Gastrocnemius medialis (tissue), 4 donors: ENCODE measurements at places on chromosomes 1 and 21.

- no peak for DNase-seq
Observed at GRCh38 chr1:187038784-187039183, 210.0 kb downstream of the PLA2G4A start.

DNA sequence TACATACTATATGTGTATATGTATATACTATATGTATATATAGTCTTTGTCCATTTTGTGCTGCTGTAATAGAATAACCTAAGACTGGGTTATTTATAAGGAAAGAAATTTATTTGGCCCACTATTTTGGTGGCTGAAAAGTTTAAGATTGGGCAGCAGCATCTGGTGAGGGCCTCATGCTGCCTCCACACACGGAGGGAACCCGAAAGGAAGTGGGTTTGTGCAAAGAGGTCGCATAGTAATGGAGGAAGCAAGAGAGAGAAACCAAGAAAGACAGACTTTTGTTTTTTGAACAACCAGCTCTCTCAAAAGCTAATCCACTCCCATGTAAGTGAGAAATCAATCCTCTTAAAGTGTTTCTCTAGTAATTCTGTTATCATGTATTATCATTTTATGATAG, 1147.3 kb downstream of the NCAM2 start:
- no peak for DNase-seq

- no peak for DNase-seq
Observed at GRCh38 chr1:37035796-37036666, 1.7 kb upstream of the GRIK3 start.

DNA sequence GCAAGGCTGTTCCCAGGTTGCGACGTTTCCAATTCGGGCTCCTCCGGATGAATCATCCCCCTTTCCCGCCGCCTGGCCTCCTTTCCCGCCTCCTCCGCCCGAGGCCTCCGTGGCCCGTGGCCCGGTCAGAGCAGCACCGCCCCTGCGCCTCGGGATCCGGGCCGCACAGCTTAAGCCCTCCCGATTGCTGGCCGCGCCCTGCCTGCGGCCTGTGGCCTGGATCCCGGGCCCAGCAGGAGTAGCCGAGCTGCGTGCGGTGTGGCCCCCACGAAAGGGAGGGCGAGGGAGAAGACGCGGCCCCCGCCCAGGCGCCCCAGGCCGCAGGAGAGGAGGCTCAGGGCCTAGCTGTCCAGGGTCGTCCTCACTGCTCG, 1.0 kb downstream of the TMEM200B start:
- DNase-seq, result no peak

GRCh38 chr1:170377896-170378634, 153.9 kb upstream of the GORAB start:
- DNase-seq, result no peak

DNA sequence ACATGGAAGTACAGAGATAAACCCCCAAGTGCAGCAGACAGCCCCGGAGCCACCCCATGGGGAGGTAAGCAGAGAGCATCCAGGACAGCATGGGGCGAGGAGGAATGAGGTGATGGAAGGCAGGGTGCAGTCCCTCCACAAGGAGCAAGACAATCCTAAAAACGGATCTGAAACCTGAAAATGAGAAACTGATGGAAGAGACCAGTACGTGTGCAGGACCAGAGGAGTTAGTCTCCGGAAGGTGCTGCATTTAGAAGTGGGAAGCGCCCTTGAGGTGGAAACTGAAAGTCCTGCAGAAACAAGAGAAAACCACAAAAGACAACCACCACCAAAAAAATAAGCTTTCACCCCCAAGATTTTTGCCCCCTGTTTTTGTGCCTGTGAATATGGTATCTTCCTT, 17.4 kb upstream of the DDOST start:
- DNase-seq, result no peak

GRCh38 chr21:36186506-36187399, 30.1 kb downstream of the DOP1B start:
- no peak for DNase-seq

DNA sequence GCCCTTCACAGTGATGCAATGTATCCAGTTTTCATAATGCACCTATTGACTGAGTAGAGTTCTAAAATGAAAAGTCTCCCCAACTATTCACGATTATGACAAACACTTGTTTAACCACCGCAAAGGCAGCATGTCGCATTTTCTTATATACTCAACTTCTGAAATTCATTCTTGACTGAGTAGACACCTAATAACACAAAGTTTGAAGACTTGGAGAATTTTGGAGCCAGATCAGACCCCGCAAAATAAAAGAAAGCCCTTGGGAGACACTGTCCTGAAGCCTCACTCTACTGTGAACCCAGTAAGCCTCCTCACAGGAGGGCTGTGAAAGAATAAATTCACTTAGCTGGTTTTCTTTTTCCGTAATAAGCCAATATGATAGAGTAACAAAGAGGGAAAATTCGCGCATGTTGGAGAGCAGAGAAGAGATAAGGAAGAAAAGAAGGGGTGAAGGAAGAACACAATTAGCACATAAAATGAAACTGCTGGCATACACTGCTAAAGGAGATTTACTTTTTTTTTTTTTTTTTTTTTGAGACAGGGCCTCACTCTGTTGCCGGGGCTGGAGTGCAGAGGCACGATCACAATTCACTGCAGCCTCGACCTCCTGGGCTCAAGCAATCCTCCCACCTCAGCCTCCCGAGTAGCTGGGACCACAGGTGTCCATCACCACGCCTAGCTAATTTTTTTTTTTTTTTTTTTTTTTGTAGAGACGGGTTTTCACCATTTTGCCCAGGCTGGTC, 492 bp upstream of the COLGALT2 start:
- no peak for DNase-seq

DNA sequence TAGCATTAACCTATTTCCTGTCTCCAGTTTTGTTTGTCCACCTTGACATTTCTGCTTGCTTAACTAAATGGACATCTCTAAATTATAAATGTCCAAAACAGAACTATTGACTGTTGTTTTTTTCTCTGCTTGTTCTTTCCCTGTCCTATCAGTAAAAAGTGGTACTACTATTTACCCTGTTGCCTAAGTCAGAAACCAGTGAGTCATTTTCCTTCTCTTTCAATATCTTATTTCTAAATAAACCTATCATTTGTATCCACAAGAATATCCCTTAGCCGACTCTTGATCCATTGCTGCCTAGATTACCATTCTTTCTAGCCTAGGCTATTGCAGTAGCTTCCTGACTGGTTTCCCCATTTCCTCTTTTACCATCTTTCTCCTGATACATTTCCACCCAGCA, 22.5 kb downstream of the MIER1 start:
- no peak for DNase-seq

DNA sequence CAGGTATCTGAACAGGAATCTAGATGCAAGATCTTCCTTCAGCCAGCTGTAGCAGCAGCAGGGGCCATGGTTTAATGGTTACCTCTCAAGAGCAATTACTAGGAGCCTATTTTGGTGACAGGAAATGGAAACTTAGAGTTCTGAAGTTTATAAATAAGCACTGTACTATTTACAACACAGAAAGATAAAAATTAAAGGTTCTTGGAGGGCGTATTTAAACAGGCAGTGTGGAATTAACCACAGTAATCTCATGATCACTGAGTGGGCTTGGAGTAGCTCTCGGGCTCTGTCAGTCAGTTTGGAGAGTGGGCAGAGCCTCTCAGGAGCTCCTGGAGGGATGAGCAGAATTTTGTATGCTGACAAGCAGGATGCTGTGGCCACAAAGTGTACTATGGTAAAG, 10.2 kb upstream of the FCRL5 start:
- DNase-seq, result no peak

DNA sequence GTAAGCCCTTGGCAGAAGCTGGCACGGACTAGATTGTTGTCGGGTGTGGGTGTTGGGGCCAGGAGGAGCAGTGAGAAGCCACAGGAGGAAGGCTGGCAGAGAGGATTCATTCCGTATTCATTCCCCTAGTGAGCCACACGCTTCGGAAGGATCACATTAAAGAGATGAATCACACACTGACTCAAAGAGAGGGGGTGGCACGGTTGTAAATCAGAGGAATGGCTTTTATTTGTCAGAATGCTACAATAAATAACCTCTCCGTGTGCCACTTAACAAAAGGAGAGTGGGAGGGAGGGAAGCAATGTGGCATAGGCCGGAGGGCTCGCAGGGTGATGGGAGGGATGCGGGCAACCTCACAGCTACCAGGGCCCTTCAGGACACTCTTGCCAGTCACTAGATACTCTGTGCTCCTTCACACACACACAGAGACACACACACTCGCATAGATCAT, 135.5 kb downstream of the HIVEP3 start:
- peak; percentile 73 for DNase-seq

- no peak for DNase-seq
Observed at GRCh38 chr1:189929501-189930099, 548.1 kb downstream of the BRINP3 start.

DNA sequence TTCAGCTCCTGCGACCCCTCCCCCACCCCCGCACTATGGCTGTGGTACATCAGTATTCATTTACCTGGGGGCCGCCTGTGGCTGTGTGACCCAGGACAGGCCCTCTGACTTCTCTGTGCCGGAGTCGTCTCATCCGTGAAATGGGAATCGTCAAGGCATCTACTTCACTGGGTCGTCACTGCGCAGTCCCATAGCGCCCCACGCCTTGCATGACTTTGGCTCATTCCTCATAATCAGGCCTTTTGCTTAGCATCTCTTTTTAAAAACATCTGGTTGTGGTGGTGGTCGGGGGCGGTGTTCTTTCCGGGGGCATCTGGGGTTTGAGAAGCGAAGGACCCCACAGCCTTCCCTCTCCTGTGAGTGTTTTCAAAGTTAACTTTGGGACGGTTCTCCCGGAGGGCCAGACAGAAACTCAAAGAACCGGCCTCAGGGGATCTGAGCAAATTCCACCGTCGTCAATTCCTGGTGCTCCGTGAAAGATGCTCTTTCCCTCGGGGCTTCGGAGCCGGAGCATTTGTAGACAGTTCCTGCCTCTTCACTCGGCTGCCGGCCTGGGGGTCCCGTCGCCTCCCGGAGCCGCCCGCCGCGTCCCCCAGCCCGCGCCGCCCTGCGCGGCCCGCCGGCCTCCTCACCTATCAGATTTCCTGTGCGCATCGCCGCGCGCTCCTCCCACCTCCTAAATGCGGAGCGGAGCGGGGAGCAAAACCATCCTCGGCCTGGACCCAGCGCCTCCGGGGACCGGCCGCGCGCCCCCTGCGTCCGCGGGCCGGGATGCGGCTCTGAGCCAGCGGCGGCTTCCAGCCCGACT, at the start of gene B3GALT5:
Gene B3GALT5, plus strand, starts transcription at position 708 of the 808 bp plus-strand sequence. CDS start 47,620 bp downstream, outside the sequence.
- no peak for DNase-seq

- no peak for DNase-seq
Observed at GRCh38 chr1:45381243-45381642, 41.0 kb upstream of the MUTYH start.

DNA sequence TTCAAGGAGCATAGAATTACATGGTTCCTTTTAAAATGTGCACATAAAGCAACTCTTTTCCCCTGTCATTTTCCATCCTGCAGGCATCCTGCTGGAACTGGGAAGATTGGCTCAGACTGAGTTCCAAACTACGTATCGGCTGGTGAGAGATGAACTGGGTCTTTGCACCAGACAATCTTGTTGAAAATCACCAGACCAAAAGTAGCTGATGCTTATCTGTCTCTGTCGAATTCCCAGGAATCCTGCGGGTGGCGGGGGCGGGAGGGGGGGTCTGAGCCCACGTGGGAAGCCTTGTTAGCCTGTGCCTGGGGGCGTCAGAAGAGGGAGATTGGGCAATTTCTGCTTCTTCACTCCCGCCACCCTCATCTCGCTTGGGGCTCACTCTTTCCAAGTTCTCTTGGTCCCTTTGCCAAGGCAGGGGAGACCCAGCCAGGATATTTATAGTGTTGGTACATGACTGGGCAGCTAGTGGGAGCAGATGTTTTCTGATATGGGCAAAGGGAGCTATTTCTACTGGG, 90.1 kb upstream of the SLC25A33 start:
- DNase-seq, result peak; percentile 90

- DNase-seq, result no peak
Observed at GRCh38 chr1:66733348-66734017, 18.8 kb upstream of the DYNLT5 start.
